Neural crest cell (in vitro differentiated cells): ENCODE measurements at places on chromosomes 2 and 18.
A peak's percentile ranks its signal among the peaks of the same experiment; 100 is the strongest.

- peak; percentile 65 for DNase-seq
These were observed 44.6 kb downstream of the HAUS1 start for GRCh38 chr18:46148810-46149209.

GRCh38 chr2:44230378-44230777 lies 44.9 kb upstream of the SLC3A1 start:
- DNase-seq: no peak

DNA sequence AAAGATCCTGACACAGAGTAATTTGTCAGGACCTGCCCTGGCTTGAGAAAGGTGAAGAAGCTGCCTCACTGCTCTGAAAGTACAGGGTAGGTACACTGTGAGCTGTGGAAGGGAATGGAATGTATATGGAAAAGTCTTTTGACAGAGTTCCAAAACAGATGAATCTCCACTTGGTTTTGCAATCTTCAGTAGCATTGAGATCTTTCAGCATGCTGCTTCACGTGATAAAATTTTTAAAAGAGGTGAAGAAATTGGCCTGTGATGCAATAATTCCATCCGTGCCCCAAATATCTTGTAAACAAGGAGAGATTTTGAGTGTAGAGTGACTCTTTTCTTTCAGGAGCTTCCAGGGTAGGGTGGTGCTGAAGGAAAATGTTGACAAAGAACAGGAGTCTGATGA lies 123.1 kb downstream of the OSR1 start:
- no peak for DNase-seq

DNA sequence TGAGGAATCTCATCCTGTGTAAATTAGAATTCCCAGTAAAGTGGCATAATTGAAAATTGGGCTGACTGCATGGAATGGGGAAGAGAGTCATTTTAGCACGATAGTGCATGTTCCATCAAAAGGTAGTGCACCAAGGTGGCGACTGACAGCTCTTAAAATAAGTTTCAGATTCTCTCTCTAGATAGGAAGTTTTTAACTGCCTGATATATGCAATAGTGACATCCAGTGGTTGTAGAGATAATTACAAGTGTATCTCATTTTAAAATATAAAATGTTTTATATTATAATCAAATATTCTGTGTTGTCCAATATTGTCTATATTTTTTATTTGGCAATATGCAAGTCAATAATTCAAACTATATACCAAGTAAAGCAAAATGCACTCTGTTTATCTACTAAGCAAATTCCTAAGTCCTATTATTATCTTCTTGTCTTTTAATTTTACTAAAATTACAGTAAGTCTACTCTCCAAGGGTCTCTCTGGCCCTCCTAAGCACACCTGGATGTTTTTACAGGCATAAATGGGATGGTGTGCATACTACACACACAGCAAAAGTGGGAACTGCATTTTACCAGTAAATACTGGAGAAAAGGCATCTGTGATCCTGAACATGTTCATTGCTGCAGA lies 397.7 kb upstream of the HNRNPA3 start:
- no peak for DNase-seq

GRCh38 chr2:118813601-118814339 lies 33.7 kb downstream of the EN1 start:
- DNase-seq: no peak

GRCh38 chr18:48392268-48392667 lies 16.9 kb downstream of the ZBTB7C start:
- no peak for DNase-seq

GRCh38 chr18:12479536-12479935 lies 71.8 kb downstream of the PRELID3A start:
- no peak for DNase-seq

- DNase-seq: no peak
These were observed 896.2 kb downstream of the CCDC85A start for GRCh38 chr2:57080035-57080434.

- no peak for DNase-seq
These were observed 73.1 kb downstream of the CPO start for GRCh38 chr2:207012461-207012860.

GRCh38 chr2:64225491-64225890 lies 81.3 kb upstream of the PELI1 start:
- no peak for DNase-seq

DNA sequence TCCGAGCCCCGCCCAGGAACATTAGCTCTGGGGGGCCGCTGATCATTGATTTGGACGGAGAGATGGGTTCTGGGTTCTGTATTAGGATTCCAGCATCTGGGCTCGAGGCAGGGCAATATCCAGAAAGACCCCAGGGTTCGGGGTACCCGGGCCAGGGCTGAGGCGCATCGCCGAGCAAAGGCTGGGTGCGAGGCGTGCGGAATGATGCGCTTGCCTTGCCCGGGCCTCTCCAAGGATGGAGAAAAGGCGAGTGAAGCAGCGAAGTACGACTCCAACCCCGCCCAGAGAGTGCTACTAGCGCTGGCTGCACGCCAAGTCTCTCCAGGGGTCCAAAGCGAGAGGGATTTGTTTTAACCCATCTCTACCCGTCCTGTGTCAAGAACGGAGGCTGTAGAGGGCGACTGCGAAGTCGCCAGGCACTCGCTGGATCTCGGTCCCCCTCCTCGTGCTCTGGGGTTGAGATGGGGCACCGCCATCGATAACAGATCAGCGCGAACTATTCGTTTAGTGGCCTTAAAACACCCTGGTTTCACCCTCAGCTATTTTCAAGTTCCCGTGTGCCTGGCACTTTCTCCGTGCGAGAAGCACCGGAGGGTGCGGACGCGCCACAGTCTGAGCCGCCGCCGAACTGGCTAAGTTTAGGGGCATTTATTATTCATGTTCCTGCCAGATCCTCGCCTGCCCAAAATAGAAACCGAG lies 1.9 kb downstream of the ADCYAP1 start:
- no peak for DNase-seq

DNA sequence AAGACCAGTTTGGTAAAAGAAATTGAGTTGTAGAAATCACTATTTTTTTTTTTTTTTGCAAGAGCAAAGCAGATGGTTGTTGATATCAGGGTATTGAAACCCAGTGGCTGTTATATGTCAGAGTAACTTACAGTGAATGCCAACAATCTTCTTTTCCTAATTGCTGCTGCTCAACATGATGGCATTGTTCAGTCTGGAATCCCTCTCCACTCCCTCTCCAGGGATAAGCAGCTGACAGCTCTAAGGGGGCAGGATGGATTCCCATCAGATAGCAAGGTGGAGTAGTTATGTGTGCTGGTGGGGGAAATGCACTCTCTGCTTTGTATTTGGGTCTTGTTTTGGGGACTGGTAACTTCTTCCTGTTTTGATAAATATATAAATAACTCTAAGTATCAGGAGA lies 200.0 kb downstream of the PIK3C3 start:
- no peak for DNase-seq

DNA sequence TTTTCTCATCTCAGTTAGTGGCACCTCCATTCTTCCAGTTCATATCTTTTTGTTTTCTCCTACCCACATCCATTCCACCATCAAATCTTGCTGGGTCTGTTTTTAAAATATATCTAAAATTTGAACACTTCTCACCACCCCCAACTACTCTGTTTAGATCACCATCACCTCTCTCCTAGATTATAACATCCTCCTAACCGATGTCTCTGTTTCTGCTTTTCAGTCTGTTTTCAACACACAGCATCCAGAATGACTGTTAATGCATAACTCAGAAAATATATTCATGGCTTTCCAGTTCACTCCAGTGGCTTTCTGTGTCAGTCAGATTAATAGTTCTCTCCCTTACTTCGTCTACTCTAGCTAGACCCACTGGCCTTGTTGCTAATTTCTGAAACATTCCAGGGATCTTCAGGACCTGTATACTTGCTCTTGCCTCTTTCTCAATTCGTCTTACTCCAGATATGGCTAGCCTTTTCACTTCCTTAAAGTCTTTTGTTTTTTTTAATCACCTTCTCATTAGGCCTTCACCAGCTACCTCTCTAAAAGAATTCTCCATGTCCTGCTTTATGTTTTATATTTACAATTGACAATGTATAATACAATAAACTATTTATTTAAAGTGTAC lies 105.3 kb downstream of the COMMD1 start:
- no peak for DNase-seq

DNA sequence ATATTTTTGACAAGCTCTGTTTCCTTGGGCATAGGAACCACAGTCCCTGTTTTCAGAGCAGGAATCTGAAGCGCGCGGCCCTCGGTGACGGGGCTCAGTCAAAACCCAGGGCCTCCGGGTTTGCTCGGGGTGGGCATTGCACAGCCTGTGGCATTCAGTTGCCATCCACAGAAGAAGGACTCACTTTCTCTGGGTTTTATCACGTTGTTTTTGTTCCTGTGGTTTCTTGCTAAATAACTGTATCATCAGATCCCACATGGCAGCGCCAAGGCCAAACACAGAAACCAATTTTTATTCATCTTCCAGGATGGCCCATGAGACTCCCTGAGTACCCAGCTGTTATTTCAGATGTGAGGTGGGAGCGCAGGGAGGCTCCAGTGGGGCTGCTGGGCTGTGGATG lies 35.6 kb downstream of the SGPP2 start:
- no peak for DNase-seq

DNA sequence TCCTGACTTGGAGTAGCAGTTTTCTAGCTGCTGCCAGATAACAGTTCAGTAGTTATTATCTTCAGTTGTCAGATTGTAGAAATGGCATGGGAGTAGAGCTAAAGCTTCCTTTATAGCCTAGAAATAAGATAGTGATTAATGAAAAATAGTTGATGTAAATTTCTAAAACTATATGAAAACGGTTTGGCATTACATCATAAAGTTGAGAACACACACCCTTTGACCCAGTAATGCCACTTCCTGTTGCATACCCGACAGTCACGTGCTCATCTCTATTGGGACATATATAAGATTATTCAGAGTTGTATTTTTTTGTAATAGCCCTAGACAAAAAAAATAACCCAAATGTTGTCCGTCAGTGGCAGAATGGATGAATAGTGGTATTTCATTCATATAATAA lies 39.4 kb upstream of the ASB1 start:
- no peak for DNase-seq

- no peak for DNase-seq
These were observed 7.6 kb downstream of the ZC3H15 start for GRCh38 chr2:186493564-186494085.

GRCh38 chr2:172052000-172052983 lies 33.0 kb upstream of the DLX1 start:
- no peak for DNase-seq

DNA sequence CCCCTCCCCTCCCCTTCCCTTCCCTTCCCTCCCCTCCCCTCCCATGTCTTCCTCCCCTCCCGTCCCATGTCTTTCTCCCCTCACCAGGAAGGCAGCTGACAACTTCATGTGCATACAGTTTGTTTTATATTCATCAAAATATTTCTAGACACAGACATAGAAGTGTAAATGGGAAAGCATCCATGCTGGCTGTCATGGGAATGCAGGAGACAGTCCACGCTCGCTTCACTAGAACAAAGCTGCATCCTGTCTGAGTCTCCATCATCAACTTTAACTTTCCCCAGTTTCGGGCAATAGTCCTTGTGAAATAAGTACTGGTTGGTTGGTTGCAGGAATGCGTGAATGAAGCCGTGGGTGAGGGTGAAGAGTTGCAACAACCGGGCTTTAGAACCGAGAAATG lies 226.9 kb downstream of the DCDC2C start:
- DNase-seq: no peak

DNA sequence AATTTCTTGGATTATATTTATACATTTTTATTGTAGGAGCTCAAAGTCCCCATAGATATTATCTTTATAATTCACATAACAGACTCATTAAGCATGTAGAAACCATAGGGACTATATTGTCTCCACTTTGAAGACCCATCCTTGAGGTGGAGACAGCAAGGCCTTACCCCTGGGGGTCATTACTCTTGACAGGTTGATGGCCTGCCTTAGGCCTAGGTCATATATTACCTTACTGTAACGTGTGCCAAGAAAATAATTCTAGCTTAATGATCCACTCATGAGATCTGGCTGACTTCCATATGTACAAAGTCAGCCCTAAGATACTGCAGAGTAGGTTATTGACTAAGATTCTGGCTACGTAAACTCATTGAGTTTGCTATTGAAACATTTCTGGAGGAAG lies 65.4 kb upstream of the GLS start:
- DNase-seq: no peak

DNA sequence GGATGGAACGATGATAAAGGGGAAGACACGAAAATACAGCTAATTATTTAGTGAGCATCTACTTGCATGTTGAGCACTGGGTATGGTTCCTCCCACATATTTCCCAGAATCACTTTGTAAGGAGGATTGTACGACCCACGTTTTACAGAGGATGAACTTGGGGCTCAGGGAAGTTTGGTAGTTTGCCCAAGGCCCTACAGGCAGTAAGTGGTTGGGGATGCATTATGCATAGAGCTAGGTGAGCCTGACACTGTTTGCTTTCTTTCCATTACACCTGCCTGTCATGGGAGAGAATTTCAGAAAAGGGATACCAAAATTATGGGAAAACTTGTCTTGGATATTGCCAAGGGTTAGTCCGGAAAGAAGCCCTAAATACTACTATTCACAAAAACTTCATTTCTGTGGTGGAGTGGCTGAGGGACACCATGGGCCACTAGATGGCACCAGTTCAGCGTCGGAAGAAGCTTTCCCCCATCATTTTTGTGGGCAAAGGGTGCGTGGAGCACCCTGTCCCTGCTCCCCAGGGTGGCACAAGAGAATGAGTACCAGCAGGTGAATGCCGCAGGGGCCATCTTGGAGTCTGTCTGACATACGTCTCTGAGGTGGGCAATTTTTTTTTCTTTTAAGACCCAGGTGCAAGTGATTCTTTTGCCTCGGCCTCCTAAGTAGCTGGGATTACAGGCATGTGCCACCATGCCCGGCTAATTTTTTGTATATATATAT lies 23.5 kb upstream of the C18orf32 start:
- peak; percentile 51 for DNase-seq

GRCh38 chr2:144939590-144939989 lies 419.7 kb upstream of the ZEB2 start:
- DNase-seq: no peak

DNA sequence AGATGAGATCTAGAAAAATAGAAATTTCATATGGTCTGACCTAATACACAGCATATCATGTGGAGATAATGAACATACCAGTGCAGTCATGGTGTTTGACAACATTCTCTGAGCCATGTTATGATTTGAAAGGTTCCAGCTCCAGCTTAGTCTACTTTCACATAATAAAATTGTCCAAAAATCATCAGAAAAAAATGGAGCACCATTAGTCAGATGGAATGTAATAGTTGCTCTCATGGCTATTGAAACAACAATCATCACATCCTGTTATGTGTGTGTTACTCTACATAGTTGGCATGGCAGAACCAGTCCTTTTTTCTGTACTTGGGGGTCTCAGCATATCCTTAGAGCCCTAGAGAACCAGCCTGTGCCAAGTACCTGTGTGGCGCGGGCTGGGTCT lies 678.9 kb upstream of the FANCL start:
- DNase-seq: no peak

- DNase-seq: no peak
These were observed 269.3 kb upstream of the RAB12 start for GRCh38 chr18:8339952-8340351.

GRCh38 chr2:27647289-27647688 lies 16.1 kb downstream of the SUPT7L start:
- no peak for DNase-seq

DNA sequence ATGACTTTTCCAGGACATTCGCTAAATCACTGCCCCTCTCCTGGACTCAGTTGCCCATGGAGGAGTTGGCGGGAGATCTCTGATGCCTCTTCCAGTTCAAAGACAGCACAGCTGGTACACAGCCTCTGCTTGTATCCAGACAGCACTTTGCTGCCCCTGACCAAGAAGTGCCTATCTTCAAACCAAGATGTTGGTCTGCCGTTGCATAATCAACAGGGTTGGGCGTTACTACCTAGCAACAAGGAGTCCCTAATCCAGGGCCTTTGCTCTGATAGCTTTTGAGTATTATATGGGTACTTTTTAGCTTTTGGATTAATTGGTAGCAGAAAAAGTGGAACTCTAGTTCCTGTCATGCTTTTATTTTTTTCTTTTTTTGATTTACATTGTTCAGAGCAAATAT lies 166.6 kb downstream of the FAM210A start:
- DNase-seq: no peak
